Stimulated activated CD4-positive, alpha-beta T cell treated with anti-CD3 and anti-CD28 coated beads, Interleukin-4, amount 100 ng/mL, for 24 hours (primary cell): ENCODE measurements at places on chromosomes 5 and 9.

GRCh38 chr9:78188594-78188993 lies 47.3 kb upstream of the CEP78 start:
- no peak for DNase-seq

- DNase-seq: no peak
Observed at GRCh38 chr5:52767766-52768480, 19.8 kb upstream of the ITGA1 start.

- no peak for DNase-seq
Observed at GRCh38 chr5:149210225-149210624, 61.4 kb upstream of the AFAP1L1 start.

DNA sequence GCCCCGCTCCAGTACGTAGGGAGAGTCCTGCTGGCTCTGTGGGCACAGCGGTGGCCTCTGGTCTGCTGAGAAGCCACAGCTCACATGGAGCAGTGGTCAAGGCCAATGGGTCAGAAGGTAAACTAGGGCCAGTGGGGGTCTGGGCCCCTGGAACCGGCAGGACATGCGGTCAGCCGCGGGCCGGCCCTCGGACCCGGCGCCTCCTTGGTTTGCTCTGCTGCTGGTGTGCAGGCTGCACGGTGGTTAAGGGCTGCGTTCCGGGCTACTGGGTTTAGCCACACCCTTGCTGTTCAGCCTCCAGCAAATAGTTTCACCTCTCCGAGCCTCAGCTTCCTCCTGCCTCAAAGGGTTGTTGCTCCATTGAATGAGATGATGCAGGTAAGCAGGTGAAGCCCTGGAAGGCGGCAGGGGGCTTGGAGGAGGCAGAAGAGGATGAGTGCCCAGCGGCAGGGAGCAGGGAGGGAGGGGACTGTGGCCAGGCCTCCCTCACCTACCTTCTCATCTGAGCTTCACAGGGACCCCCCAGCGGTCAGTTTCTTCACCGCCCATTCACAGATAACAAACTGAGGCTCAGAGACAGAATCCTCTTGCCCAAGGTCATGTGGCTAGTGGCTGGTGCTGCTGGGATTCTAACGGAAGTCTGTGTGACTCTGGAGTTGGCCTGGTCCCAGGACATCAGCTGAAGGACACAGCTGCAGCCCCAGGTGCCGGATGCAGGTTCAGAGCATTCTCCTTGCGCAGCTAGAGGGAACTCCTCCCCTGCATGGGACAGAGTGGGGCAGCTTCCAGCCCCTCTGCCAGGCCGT lies 3.7 kb upstream of the COL5A1 start:
- DNase-seq: no peak

GRCh38 chr9:6184749-6185645 lies 30.6 kb upstream of the IL33 start:
- DNase-seq: no peak
